ENCODE measurements at places on chromosomes 6 and 20.

- DNase-seq, result no peak
Observed at GRCh38 chr6:16434885-16435284, 196.5 kb downstream of the GMPR start.

DNA sequence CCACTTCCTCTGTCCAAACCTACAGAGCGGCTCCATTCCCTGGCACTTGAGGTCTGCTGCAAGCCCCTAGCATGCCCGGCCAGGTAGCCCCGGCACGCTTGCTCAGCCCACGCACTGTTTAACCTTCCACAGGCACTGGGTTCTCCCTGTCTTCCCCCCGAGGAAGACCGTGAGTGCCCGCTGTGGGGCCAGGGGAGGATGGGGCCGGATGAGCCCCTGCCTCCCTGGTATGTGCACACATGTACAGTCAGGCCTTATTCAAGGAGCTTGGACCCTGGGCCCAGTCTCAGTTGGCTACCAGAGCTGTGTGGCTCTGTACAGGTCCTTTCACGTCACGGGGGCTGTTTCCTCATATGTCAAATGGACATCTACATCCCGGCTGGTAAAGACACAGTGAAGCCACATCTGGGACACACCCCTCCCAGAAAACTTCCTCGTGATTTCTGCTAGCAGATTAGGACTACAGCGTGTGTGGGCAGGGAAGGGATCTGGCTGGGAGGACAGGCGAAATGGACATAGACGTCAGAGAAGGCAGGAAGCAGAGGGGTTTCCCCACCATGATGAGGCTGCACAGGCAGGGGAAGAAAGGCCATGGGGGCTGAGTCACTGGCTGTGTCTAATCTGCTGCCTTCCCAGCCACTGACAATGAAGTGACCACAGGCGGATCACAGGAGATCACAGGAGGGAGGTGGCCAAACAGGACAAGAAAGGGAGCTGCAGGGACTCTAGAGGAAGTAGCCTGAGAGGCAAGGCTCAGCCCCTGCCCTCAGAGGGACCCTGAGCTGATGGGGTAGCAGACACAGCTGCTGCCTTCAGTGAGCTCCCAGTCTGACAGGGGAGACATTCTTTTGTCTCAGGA lies 62.9 kb downstream of the MRPL14 start:
- peak; percentile 99 for DNase-seq

DNA sequence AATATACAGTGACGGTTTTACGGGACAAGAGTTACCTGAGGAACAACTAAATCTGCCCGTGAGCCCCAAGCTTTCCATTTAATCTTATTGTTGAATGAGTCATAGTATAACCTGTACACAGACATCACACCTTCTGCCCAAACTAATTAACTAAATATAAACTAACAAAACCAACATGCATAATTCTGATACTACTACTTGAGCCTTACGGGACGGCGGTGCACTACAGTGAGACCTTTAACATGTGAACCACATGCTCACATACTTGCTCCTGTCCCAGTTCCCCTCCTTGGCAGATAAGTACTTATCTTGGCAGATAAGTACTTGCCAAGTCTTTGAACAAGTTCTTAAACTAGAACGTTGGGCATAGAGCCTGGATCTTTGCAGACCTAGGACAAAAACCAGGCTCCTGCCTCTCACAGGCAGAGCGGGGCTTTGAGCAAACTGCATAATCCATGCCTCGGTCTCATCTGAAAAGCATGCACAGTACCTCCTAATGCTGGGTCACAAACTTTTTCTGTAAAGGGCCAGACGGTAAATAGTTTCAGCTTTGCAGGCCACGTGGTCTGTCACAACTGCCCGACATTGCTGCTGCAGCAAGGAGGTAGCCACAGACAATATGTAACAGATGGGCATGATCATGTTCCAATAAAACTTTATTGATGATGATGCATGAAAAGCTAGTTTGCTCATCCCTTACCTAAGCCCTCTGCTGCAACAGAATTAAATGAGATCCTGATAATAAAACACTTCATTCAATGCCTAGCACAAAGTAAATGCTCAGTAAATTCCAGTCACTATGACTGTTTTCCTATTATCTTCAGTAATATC lies 23.0 kb downstream of the ZNF217 start:
- no peak for DNase-seq

DNA sequence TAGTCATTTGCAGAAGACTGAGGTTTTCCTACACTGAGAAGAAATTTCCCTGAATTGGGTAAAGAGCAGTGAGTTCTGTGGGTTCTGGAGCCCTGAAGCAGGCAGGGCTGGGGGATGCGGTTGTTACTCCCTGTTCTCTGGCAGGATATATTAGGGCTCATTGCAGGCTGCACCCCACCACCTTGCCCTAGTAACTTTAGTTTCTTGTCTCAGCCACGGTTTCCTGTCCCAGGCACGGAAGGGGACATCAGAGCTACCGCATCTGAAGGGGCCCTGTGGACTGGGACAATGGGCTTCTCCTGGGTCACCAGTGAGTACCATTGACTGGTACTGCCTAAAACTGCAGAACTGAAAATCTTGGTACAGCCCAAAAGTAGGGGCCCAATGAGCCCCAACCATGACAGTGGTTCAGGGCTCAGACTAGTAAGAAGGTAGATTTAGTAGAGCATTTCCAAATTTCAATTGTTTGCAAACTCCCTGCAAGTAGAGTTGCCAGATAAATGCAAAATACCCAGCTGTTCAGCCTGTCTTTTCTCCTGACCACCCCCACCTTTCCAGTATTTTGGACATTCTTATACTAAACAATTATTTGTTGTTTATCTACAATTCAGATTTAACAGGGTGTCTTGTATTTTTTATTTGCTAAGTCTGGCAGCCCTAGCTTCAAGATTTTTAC lies 54.5 kb upstream of the EYA2 start:
- DNase-seq, result no peak

GRCh38 chr20:33291830-33292355 lies 8.9 kb downstream of the BPIFB1 start:
- DNase-seq, result peak; percentile 47

GRCh38 chr6:57261926-57262325 lies 39.8 kb upstream of the RAB23 start:
- DNase-seq, result no peak

DNA sequence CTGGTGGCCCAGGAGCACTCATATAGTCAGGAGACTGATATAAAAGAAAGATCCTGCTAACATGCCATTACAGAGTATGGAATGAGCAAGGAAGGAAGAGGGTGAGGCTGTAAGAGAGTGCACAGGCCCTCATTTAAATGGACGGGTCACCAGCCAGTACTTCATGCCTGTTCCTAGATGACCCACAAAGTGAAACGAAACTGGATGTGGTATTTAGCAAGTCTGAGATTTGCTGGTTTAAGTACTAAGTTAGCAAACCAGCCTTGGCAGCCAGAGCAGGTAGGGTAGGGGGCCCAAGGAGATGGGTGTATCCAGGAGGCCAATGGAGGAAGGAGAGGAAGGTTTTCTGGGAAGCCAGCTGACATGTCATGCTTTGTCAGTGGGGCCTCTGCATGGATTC lies 15.9 kb downstream of the NT5E start:
- DNase-seq, result no peak
